ENCODE measurements at places on chromosomes 2 and 18. TPM values are rescaled to one million over a fixed set of nuclear protein-coding genes. Genes with fewer than 3 reads are reported as not detected.

Gene PTPN4
- 22.4 TPM for total RNA-seq

Gene INO80B
- 16.5 TPM for total RNA-seq

DNA sequence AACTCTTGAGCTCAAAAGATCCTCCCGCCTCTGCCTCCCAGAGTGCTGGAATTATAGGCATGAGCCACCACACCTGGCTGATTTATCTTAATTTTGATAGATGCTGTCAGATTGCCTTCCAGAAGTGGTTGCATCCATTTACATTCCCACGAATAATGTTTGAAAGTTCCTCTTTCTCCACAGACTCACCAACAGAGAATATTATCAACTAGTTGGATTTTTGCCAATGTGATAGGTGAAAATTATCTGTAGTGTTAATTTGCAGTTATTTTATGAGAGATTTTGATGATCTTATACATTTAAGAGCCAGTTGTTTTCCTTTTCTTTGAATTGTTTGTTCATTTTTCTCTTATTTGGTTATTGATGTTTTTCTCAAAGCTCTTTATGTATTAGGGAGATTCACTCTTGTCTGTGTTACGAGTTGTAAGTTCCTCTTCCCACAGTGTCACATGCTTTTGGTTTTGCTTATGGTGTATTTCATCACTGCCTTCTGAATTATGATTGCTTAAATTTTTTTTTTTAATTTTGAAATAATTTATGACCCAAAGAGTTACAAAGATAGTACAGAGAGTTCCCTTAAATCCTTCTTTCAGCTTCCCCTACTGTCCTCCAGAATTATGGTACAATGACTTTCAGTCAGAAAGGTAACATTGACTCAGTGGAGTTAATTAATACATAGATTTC lies 20.7 kb upstream of the NT5DC4 start:
- no peak for DNase-seq

- peak; percentile 31 for DNase-seq
Observed at GRCh38 chr2:24818721-24819167, 25.5 kb downstream of the CENPO start.

GRCh38 chr2:210654091-210654490 lies 97.7 kb downstream of the CPS1 start:
- no peak for DNase-seq

Gene C1QL2
- not detected for total RNA-seq

GRCh38 chr2:127200962-127201361 lies 19.1 kb downstream of the CYP27C1 start:
- no peak for DNase-seq

GRCh38 chr18:44880170-44880569 lies 199.5 kb downstream of the SETBP1 start:
- DNase-seq, result no peak

- DNase-seq, result no peak
Observed at GRCh38 chr2:140589696-140590095, 1541.1 kb downstream of the LRP1B start.

DNA sequence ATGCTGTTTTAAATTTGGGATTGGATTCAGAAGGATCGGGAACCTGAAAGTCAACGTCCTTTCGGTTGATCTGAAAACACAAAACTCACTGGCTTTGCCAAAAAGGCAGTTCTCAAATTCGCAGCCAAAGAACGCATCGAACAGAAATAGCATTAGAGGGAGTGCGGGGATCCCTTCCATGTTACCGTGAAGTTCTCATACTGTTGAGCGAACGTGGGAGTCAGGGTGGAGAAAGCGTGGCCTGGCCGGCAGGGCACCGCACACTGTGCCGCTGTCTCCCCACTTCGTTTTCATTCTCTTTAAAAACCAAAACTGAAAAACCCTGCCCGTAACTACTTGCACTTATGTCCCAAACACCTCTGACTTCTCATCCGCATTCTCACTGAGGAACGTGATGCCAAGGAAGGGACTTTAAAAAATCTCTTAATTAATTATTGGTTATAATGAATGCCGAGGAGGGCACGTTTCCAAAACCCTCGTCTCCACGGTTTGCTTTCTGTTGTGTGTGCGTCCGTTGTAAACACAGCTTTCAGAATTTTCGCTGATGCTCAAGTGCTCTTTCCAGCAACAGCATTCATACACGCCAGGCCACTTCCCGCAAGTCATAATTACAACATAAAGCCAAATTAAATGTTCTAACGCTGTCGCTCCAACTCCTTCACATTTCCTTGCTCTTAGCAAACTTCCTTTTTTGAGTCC lies 60.9 kb upstream of the TWIST2 start:
- DNase-seq, result no peak

DNA sequence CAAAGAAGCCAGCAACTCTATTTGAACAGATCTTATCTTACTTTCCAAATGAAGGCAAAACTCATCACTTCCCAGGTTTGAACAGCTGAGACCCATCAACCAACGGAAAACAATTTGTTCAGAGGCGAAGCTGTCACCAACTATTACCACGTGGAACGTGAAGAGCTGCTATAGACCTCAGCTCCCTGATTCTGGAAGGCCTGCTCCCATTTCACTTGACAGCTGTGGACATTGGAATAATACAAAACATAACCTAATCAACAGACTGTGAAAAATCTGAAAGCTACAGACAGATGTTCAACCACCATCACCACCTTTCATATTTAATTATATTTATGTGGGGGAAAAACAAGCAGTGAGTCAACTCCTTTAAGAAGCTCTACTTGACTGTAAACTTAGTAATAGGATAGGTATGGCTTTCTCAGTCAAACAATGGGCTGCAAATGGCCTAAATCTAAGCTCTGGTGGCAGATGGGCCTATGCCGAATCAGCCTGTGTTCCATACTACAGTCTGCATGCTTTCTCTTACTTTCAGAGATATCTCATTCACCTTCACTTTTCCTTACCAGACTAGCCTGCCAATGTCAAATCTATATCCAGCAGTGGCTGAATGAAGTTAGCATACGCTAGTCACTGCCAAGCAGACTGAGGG lies 896.4 kb downstream of the TDRD15 start:
- DNase-seq, result no peak

DNA sequence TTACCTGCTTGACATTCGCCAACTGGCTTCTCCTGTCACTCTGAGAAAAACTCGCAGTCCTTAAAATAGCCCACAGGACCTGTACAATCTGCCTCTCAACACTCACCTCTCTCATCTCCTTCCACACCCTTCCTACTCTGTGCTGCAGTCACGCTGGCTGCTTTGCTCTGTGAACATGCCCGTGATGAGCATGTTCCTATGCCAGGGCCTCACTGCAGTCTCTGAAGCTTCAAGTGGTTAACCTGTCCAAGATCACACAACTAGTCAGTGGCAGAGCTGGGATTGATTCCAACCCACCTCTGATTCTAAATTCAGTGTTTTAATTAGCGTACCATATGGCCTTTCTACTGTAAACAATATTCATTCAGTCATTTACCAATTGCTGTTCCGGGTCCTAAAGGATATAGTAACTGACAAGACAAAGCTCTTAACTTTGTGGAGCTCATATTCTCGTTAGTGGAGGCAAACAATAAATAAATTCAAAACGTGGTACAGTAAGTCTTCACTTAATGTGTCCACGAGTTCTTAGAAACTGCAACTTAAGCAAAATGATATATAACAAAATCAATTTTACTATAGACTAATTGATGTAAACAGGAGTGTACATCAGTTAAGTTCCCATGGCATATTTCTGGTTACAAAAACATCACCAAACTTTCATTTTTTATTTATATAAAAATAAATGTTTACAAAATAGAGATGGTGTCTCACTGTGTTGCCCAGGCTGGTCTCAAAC lies 38.9 kb upstream of the FBXO11 start:
- no peak for DNase-seq

GRCh38 chr2:218043701-218044109 lies 25.3 kb upstream of the RUFY4 start:
- peak; percentile 27 for DNase-seq

DNA sequence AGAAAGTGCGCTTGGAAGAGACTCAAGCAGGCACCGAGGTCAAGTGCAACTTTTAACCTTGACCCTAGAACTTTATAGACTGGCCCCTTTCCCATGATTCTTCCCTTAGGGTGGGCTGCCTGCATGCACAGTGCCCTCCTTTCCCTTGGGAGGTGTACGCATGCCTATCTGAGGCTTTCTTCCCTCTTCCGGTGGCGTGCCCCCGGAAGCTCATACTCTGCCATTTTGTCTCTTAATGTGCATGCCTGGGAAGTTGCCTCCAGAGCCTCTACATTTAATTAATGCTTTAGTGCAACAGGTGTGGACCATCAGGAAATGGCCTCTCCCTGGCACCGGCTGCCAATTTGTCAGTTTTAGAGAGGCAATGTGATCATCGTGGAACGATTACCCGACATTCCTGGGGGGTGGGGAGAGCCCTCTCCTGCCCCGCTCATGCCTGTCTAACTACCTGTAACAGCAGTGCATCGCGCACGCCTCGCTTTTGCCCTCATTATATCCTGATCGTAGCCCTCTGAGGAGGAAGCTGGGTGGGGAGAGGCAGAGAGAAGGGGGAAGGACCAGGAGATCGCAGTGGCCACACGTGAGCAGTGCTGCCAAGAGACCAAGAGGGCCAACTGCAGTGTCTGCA lies 194.8 kb downstream of the TFCP2L1 start:
- DNase-seq, result no peak

DNA sequence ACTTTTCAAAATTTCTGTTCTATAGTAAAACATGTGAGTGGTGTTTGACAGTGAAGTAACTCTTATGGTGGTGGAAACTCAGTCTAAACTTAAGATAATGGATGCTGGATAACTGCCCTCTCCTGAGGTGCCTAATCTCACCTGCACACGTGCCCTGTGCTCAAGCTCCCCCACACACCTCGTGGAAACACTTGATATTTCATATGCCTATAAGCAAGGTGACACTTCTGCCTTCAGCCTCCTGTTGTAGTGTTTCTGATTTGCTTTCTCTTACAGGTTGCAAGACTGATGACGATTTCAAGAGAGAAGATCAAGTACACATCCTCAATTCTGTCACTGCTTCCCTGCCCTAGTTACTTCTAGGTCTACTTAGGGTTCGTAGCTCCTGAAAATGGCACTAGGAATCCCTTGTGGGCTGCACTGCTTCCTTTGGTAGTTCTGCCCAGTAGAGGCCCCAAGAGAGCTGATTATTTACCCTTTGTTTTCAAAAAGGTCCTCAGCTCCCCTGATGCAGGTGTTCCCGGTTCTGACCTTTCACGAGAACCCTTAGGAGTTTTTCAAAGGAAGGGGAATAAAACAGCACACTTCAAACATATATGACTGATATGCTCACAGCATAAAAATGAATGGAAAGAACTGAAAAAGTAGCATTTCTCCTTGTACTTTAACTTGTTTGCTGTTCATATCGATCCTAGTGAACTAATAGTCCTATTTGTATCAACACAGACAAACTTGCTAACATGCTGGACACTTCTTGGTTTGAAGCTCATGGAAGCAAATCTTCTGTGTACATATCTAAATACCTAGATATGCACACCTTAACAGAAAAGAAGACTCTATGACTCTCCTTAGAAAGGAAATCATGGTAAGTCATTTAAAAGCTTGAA lies 6.7 kb downstream of the CAVIN2 start:
- DNase-seq, result no peak

DNA sequence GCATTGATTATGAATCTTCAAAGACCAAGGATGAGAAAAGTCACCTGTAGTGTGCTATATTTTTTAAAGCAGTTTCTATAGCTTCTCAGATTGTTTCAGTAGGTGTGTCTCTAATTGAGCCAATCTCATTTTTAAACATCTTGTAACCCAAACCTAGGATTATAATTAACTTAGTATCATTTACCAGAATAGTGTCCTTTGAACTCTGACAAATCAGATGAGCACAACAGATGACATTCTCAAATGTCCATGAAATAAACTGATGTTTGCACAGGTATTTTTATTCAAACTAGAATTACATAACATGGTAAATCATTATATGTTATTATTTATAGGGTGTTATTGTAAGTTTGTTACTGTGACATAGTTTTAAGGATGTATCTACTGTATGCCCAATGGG lies 126.1 kb upstream of the MAP3K20 start:
- no peak for DNase-seq

Gene EFEMP1
- total RNA-seq, result 3.1 TPM

Gene EEF1B2
- total RNA-seq, result 194 TPM

Gene IMPA2
- total RNA-seq, result 51.3 TPM

- DNase-seq, result no peak
Observed at GRCh38 chr18:13465124-13465446, 246.5 kb downstream of the LDLRAD4 start.

DNA sequence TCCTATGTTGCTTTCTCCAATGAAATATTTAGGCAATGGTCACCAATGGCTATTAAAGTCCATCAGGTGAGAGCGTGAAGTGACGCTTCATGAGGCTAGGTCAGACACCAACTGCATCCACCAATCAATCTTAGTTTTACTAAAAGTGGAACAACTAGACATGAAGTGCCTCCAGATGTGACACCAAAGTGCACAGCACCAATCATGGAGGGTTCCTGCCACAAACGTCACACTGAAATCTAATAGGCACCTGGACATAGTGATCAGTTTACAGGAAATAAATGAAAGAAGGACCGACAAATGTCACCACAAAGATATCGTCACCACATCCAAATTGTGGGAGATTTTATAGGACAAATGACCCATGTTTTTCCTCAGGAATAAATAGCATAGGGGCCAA lies 70.5 kb downstream of the PSMG2 start:
- DNase-seq, result peak; percentile 11

DNA sequence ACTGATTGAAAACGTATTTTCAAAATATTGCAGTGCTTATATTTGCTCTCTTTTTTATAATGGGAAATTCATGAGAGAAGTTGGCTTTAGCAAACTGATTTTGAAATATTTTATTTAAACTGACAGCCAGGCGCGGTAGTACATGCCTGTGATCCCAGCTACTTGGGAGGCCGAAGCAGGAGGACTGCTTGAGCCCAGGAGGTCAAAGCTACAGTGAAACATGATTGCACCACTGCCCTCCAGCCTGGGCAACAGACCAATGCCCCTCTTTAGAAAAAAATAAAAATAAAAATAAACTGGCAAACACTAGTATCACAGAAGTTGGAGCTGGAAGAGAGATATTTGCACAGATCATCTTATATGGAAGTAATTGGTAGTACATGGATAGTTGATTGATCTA lies 20.7 kb downstream of the ZBTB7C start:
- no peak for DNase-seq

- DNase-seq, result no peak
Observed at GRCh38 chr18:13006531-13007247, 15.5 kb downstream of the CEP192 start.

- DNase-seq, result no peak
Observed at GRCh38 chr2:226057914-226058313, 658.4 kb downstream of the NYAP2 start.

Gene GDF7
- total RNA-seq, result 3.5 TPM

Gene VSNL1
- 11.9 TPM for total RNA-seq

DNA sequence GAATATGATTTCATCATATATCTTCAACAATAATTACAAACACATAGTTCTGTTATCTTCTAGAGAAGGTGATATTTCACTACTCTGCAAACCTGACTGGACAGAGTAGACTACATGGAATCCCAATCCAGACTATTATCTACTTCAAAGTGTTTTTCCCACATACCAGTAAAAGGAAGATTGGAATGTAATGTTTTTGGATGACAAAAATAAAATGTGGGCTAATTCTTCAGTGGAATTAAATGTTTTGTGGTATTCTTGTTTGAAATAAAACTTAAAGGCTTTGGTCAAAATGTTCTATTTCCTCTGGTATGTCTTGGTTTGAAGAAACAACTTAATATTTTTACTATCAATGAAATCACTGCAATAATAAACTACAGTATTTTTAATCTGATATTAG lies 22.1 kb downstream of the COL5A2 start:
- no peak for DNase-seq

GRCh38 chr18:61967252-61967891 lies 74.6 kb upstream of the RNF152 start:
- DNase-seq, result no peak
